ENCODE measurements at places on chromosomes 11 and 22.

GRCh38 chr22:40322818-40323447 is 23.4 kb upstream of the ADSL start:
- no peak for DNase-seq

DNA sequence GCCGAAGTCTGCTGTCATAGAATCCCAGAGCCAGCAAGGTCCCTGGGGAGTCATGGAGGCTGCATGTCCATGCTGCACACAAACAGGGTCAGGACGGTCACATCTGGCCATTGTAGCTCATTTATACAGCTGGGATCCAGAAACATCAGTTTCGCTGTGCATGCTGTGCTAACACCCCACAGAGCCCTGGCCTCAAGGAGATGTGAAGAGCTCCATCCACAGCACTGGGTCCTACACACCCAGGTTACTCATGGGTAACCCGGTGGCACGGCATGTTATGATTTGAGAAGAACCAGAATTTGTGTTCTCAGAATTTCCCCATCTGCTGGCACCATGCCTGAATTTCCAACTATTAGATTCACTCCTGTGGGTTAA is 146.3 kb upstream of the ARHGAP20 start:
- no peak for DNase-seq

- DNase-seq = peak; percentile 55
Measured at GRCh38 chr11:45899448-45900174, 7.5 kb downstream of the FREY1 start.

DNA sequence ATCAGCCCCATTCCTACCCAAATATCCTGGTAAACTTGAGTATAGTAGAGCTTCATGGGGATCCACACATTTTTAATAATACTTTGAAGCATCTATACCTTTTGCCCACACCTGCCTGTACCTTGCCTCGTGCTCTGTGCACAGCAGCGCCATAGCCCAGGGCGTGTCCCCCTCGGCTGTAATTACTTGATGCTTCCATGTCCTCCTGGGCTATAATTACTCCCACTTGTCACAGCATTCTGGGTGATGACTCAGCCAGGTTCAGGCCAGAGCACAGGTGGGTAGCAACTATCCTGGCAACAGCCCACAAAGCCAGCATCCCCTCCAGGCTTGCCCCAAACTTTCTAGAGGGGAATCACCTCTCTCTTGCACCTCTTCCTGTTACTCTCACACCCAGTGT is 23.7 kb upstream of the SLC36A4 start:
- DNase-seq = no peak

DNA sequence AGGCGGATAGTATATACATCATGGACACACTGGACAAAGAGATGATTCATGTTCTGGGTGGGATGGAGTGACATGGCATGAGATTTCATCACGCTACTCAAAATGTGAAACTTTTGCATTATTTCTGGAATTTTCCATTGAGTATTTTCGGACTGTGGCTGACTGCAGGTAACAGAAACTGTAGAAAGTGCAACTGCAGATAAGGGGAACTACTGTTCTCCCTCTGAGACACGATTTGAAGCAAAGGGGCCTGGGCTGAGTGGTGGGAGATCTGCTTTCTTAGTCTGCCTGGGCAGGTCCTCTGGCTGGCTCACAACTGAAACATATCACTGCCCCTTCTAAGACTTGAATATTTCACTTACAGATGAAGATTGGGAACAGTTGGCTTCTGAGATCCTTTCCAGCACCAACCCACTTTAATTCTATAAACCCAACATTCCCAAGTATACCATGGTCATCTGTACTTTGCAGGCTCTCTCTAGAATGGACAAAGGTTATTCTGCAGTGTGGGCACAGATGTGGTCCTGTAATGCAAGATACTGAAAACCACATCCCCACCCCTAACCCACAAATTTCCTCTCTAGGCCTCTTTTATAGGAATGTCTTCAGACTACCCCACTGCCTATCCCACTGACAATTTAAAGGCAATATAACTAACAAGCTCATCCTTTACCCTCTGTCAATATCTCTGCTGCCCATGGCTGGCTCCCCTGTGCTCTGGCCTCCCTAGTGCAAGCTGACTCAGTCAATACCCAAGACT is 121.1 kb downstream of the KCNC1 start:
- no peak for DNase-seq

DNA sequence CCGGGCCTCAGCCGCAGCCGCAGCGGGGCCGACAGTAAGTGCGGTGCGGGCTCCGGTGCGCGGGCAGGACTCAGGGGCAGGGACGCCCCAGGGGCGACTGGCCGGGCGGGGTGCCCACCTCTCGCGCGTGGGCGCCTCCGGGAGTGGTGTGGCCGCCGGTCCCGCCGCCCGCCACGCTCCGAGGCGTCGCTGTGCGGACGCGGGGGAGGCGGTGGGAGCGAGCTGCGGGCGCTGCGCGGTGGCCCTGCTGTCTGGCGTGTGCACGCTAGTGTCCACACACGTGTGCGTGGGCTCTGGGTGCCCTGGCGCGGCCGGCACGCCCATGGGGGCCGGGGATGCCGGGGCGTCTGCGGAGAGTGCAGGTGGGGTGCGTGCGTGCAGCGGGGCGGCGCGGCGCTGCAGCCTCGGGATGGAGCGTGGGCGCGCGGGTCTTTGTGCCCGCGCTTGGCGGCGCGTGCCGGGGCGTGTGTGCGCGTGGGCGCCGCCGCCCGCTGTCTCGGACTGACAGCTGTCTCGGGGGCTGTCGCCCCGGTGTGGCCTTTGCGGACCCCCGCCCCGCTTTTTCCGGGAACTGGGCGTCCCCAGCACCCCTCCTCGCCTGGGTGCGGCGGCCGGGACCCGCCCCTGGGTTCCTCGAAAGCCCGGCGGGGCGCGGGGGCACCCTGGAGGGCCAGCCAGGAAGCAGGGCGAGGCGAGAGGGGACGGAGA is 804 bp downstream of the KCNK4 start:
- DNase-seq = no peak

DNA sequence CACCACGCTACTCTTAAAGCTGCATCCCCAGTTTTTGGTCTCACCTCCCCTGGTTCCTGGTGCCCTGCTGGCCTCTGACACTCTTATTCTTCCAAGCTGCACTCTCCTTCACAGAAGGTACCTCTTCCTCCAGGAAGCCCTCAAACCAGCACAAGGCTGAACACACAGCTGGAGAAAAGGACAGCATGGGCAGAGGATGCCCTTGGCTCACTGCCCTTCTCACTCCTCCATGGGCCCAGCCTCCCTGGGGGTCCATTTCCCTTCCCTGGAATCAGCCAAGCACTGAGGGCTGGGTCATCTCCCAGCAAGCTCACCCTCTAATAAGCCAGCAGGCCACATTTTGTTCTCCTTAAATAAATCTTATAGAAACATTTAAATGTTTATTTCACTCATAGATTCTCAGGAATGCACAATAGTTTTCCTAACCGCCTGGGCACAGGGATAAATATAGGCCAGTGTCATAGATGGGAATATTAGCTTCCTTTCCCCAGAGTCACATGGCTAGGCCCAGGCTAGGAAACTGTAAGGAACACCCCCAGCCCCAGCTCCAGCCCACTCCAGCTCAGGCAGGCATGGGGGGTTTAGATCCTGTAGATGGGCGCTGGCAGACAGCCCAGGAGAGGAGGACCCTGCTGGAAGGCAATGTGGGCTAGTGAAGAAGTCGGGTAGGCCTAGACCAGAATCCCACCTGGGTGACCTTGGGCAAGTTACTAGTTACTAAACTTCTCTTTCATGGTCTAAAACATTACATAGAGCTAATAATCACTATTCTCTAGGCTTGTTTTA is 51.5 kb downstream of the IRAG1 start:
- no peak for DNase-seq

DNA sequence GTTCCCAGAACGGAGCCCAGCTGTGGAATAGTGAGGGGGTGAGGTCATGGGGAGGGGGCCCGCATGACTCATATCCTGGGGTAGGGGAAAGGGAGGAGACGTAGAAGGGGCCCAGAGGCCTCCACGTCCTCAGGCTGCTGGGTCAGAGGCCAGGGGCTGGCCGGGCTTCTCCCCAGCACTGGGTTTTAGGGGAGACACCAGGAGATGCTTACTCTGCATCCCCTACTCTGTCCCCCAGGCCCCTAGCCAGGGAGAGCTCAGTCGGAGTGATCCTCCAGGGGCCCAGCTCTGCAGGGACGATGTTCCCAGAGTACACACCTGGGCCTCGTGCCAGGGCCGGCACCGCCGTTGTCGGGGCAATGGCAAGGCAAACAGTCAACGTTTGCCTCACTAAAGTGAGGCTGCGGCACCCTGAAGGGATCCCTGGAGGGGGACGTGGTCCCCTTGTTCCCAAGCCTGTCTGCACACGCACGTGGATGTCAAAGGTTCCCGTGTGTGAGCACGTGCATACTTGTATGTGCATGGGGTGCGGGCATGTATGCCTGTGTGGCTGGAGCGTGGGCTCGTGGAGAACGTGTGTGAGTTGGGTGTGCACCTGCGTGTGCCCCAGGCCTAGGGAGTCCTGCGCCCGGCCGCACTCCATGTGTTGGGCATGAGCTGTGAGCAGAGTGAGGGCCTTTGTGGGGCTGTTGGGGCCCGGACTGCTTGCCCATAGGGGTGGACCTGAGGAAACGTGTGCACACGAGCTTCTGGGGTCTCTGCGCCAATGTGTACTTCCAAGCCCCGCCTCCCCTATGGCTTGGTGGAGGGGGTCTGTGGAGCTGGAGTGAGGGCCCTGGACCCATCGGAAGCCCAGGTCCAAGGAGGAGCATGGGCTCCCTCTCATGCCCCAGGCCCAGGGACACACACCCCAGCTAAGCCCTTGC is 14.2 kb downstream of the PRR33 start:
- DNase-seq = no peak

- DNase-seq = no peak
Measured at GRCh38 chr22:27327981-27328721, 473.4 kb downstream of the MN1 start.

DNA sequence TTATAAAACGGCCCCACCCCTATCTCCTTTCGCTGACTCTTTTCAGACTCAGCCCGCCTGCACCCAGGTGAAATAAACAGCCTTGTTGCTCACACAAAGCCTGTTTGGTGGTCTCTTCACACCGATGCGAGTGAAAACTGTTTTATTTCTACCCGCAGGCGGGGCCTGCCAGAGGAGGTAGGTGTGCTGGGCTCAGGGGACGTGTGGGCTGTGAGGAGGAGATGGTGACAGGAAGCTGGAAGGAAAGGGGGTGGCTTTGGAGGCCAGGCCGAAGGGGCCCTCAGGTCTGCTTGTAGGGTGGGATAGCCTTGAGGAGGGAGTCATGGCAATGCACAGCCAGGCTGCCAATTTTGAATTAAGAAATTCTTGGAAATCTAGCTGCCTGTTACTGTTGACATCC is 21.3 kb upstream of the KRTAP5-7 start:
- DNase-seq = no peak

DNA sequence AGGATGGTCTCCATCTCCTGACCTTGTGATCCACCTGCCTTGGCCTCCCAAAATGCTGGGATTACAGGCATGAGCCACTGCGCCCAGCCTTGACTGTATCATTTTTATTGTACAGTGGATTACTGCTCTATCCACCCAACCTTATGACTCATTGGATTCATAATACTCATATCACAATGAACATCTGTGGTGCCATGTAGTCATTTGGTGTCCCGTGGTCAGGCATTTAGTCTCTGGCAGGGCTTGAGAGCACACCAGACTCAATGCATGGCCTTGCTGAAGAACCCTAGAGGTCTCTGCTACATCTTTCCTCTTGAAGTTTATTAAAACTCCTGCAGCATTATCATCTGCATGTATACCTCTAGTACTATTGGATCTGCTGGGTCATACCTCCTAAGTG is 98.0 kb upstream of the LDLRAD3 start:
- DNase-seq = no peak

DNA sequence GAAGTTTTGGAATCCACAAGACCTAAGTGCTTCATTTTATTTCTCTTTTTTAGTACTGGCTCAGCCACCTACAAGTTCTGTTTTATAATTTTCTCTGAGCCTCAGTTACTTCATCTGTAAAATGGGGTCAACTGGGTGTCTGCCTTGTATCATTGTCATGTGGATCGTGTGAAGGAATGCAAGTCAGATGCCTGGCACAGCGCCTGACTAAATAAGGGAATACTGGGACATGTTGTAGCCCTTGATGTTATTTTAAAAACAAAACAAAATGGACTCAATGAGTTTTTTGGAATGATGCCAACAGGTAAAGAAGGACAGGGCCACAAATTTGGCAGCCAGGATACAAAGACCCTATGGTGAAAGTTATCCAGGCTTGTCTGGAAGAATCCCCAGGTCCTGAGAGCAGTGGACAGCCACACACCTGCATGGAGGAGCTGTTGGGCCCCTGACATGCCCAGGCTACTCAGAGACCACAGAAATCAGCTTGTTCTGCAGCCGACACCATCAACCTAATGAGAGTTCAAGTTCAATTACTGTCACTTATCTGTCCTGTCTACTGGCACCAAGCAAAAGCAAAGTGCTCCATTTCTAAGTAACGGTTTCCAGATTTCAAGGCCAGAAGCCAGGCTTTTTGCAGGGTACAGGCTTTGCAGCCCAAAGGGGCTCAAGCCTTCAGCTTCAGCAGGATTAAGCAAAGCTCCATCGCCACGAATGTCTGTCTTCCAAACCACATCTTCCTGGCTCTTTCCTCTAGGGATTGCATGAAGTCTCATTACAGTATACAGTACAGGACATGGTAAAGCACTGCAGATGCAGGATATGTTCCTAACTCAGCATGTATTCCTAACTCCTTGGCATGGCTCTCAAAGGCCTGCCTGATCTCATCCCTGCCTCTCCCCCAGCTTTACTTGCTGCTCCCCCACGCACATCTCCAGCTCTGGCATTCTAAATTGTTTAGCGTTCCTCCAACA is 18.4 kb downstream of the DKK3 start:
- no peak for DNase-seq

DNA sequence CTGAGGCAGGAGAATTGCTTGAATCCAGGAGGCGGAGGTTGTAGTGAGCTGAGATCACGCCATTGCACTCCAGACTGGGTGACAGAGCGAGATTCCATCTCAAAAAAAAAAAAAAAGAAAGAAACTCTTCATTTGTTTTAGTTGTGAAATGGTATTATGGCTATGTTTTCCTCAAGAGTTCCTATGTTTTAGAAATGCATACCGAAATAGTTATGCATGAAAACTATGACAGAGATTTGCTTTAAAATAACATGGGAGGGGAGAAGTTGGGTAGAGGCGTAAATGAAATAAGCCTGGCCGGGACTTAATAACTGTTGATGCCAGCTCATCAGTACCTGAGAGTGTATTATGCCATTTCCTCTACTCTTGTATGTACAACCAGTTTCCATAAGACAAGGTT is 48.3 kb downstream of the FEZ1 start:
- DNase-seq = no peak

GRCh38 chr11:113668255-113668654 is 37.9 kb downstream of the TMPRSS5 start:
- no peak for DNase-seq

GRCh38 chr22:17783312-17783711 is 9.0 kb upstream of the BID start:
- no peak for DNase-seq

- no peak for DNase-seq
Measured at GRCh38 chr11:19992162-19992561, 168.1 kb downstream of the DBX1 start.

- DNase-seq = no peak
Measured at GRCh38 chr11:76783294-76783895, at the start of gene TSKU. Gene TSKU, plus strand, starts transcription at chr11:76783356. Its CDS starts 12,261 bp downstream, at chr11:76795617.
